ENCODE measurements at places on chromosomes 4 and X.

GRCh38 chrX:55127692-55128091 is 38.9 kb downstream of the PAGE2 start:
- DNase-seq, result no peak

- DNase-seq, result no peak
Observed at GRCh38 chr4:181690498-181690897, 552.7 kb upstream of the TENM3 start.

GRCh38 chr4:112063260-112063659 is 82.0 kb upstream of the FAM241A start:
- DNase-seq, result no peak

GRCh38 chrX:85569686-85570085 is 190.2 kb upstream of the POF1B start:
- DNase-seq, result no peak

GRCh38 chr4:39932776-39933402 is 44.8 kb downstream of the PDS5A start:
- DNase-seq, result no peak
